Fibroblast of skin of left biceps (primary cell): ENCODE measurements at places on chromosomes 2 and 18.

DNA sequence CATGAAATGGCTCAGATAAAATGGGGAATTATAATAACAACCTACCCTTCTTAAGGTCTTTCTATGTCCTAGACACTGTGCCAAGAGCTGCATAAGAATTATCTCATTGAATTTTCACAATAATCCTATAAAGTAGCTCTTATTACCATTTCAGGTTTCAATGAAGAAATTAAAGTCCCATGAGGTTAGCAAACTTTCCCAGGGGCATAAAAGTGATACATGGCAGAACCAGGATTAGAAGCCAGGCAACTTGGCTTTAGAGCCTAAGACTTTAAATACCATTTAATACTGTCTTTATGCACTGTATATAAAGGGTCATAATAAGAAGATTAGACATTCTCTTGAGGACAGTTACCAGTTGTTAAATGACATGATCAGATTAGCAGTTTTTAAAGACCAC is 130.1 kb downstream of the GCA start:
- DNase-seq, result no peak

GRCh38 chr2:15975261-15975600 is 34.9 kb downstream of the MYCN start:
- DNase-seq, result no peak

GRCh38 chr2:111620281-111620680 is 263.7 kb downstream of the ANAPC1 start:
- DNase-seq, result no peak

DNA sequence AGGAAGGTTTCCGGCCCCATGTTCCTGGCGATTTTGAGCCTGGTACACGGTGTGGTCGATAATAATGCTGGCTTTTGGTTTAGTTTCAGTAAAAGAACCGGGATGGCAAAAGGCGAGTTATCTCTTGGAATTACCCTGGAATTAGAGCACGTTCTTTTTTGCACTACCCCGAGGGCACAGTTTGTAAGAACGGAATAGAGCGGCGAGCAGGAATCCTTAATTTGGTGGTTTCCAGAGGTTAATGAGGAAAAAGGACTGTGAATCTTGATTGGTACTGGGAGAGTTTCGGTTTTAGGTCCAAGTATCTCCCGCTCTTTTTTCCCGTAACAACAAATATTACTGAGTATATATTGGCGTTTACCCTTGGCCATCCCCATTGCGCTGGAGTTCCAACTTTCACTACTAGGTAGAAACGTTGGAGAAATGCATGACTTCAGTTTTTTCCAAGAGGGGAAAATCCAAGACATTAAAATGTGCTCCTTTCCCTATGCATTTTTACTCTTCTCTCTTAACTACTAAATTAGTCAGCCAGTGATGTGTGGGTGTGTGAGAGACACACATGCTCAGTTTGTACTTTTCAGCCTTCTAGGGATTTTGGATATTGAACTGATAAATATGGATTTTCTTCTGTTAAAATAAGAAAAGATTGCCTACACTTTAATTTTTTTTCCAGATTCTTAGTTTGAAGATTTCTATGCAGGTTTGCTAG is 160.8 kb downstream of the AGPS start:
- DNase-seq, result no peak

- DNase-seq, result no peak
Measured at GRCh38 chr2:153622285-153622684, 143.7 kb upstream of the RPRM start.

GRCh38 chr2:136666-137065 is 90.4 kb upstream of the FAM110C start:
- DNase-seq, result no peak

DNA sequence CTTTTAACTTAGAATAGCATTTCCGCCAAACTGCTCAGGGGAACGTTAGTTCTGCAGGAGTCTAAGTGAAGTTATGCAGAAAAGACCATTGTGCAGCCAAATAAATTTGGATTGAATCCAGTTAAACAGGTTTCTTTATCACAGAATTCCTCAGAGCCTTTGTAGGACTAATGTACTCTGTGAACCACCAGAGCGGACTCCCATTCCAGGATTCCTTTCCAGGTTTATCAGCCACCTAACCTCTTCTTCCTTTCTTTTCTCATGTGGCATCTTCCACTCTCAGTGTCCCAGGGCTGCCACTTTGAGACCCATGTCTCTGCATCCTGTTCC is 350.4 kb downstream of the TSN start:
- no peak for DNase-seq

DNA sequence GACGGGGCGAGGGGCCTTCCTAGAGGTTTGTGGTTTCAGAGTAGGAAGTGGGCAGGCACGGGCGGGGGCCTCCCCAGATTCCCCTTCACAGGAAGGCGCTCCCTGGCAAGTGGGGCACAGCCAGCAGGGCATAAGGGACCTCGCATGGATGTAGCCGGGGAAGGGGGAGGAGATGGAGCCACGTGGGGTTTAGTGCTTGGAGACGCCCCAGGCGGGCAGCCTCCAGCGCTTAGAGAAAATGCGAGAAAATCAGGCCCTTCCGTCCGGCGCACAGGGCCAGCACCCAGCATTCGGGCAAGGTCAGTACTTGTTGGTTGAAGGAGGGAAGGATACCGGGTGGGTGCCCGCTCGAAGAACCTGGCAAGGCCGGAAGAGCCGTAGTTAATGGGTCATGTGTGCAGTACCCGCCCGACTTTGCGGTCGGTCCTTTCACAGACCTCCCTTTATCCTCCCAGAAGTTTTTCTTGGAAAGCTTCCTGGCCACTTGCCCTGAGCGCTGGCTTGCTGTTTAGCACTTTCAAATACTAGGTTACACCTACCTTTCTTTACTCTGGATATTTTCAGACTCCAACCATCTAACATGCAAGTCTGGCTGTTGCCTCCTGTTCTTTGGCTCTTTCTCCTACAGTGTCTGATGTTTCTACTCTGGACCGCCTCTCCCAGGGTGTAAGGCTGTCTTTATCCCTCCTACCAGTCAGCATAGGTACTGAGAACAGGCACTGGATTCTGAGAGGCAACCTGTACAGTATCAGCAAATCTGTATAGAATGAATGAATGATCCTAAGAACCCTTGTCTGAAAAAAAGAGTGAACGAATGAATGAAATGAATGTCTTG is 78.1 kb downstream of the CIB4 start:
- DNase-seq, result no peak

GRCh38 chr18:2535419-2535910 is 35.8 kb downstream of the METTL4 start:
- no peak for DNase-seq

DNA sequence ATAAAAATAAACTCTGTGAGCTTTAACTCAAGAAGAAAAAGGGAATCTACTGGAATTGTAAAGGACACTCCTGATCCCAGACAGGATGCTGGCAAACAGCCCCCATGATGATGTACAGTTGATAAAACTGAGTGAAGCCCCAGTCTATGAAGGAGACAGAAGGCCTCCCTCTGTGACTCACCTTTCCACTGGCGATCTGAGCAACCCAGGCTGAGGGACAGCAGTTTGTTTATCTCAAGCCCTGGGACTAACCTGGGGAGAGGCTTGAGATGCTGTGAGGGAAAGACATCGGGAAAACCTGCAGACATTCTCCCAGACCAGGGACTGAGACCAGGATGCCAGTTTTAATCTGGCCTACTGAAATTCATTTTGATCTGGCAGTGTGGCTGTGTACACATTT is 104.5 kb upstream of the CDH2 start:
- no peak for DNase-seq

- no peak for DNase-seq
Measured at GRCh38 chr2:206031162-206031784, 54.7 kb downstream of the INO80D start.

GRCh38 chr2:221444106-221444505 is 128.0 kb downstream of the EPHA4 start:
- DNase-seq, result peak; percentile 24

DNA sequence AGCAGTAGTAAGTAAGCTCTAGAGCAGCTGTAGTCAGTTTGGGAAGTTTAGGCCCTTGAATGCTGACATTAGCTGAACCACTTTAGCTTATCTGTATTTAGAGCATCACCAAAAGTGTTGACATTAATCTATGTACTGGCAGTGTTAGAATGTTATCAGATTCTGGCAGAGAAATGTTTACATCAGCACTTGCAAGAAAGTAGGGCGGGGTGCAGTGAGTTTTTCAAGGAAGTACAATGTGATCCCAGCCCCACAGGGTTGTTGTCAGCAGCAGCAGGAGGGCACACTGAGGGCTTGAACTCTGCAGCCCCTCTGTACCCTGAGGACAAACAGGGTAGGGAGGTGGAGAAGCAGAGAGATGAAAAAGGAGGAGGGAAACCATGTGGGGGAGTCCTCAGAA is 35.5 kb upstream of the RMP24 start:
- DNase-seq, result no peak
